Suprapubic skin (tissue), 4 donors: ENCODE measurements at places on chromosomes 13 and 19. TPM values are rescaled to one million over a fixed set of nuclear protein-coding genes. Genes with fewer than 3 reads are reported as not detected.

Gene ODAD3
- total RNA-seq = 1.0 TPM

Gene LILRA1
- total RNA-seq = not detected

Gene SPATA13
- total RNA-seq = 33.6 TPM

Gene SIGLEC12
- not detected for total RNA-seq

Gene APLP1
- 0.89 TPM for total RNA-seq

Gene NLRP9
- total RNA-seq = not detected

Gene ZNF560
- not detected for total RNA-seq

Gene CIC
- total RNA-seq = 91.6 TPM

Gene SMIM24
- not detected for total RNA-seq

Gene NANOS3
- total RNA-seq = not detected

Gene PCDH9
- total RNA-seq = 0.97 TPM

GRCh38 chr19:54297759-54298305, 15.1 kb downstream of the LILRA5 start:
- no peak overlapping the region for H3K27ac ChIP-seq
- no peak for DNase-seq
- no peaks in the 10 kb centered on the region for H3K36me3 ChIP-seq
- no peak overlapping the region for H3K4me3 ChIP-seq
- no peaks in the 10 kb centered on the region for H3K4me1 ChIP-seq

- no peaks in the 10 kb centered on the region for H3K36me3 ChIP-seq
- peaks cover 4% of the 10 kb centered on the region for H3K4me1 ChIP-seq
- H3K27ac ChIP-seq = no peak overlapping the region
- H3K27me3 ChIP-seq = no peaks in the 10 kb centered on the region
Observed at GRCh38 chr13:106650690-106651205, 82.8 kb upstream of the ARGLU1 start.

DNA sequence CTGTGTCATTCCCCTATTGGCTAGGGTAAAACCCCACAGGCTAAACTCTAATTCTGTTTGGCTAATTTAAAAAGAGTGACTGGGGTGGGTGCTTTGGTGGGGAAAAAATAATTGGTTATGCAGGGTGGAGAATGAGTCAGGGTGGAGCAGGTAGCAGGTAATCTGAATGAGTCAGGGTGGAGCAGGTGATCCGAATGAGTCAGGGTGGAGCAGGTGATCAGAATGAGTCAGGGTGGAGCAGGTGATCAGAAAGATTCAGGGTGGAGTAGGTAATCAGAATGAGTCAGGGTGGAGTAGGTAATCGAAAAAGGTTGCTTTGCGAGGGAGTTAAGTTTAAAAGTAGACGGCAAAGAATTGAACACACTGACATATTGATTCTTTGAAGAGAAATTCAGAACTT, 1218.8 kb upstream of the ATXN8OS start:
- H3K27me3 ChIP-seq = no peaks in the 10 kb centered on the region
- no peaks in the 10 kb centered on the region for H3K4me1 ChIP-seq
- no peak overlapping the region for H3K4me3 ChIP-seq
- H3K36me3 ChIP-seq = no peaks in the 10 kb centered on the region

- no peaks in the 10 kb centered on the region for H3K27me3 ChIP-seq
- H3K4me3 ChIP-seq = peak overlapping the region; percentile 77
- H3K4me1 ChIP-seq = peaks cover 57% of the 10 kb centered on the region
- H3K36me3 ChIP-seq = peaks cover 17% of the 10 kb centered on the region
Observed at GRCh38 chr19:54465426-54466109, 2.0 kb upstream of the LENG9 start.

DNA sequence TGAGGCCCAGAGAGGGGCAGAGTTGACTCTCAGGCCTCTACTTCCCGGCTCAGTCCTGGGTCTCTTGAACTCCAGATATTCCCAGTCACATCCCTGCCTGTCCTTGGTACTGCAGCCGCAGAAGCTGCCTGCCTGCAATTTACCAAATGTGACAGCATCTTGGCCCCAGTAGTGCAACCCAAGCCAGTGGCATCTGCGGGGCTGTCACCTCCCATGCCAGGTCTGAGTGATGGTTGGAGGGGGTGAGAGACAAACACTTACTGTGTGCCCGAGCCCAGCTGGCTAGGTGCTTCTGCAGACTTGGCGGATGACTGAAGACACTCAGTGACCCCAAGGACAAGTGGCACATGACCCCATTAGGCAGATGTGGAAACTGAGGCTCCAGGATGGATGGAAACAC, 18.4 kb downstream of the ZNRF4 start:
- no peaks in the 10 kb centered on the region for H3K36me3 ChIP-seq
- no peak for DNase-seq
- H3K27ac ChIP-seq = no peak overlapping the region
- peaks cover 16% of the 10 kb centered on the region for H3K27me3 ChIP-seq

DNA sequence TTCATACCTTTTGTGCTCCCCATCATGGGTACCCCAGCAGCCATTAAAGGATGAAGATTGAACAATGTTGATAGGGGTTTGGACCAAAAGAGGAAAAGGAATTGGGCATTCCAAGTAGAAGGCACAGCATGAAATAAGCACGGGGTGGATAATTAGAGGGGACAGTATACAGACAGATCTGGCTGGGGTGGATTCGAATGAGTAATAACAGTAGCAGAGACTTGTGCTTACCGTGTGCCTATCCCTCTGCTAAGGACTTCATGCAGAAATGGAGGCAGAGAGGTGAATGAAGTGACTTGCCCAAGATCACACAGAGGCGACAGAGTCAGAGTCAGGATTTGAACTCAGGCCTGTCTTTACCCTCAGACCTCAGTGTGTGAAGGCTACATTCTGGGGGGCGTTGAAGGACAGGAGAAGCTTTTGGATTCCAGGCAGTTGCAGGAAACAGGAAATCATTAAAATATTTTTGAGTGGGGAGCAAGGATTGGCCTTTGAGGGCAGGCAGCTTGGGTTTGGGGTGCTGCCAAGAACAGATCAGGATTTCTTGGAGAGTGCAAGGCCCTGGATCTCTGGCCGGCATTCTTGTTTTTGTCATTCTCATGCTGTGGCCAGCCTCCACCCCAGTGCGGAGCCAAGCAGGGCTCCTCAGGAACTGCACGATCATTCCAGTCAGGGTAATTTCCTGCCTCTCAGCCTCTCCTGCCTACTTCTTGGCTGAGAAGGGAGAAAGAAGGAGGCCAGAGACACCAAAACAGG, 18.7 kb downstream of the PAF1 start:
- H3K27ac ChIP-seq = peak overlapping the region; percentile 86
- no peak overlapping the region for H3K4me3 ChIP-seq
- peak; percentile 88 for DNase-seq

- H3K27me3 ChIP-seq = peaks cover 67% of the 10 kb centered on the region
- H3K4me1 ChIP-seq = peaks cover 13% of the 10 kb centered on the region
- H3K4me3 ChIP-seq = peak overlapping the region; percentile 34
- H3K27ac ChIP-seq = no peak overlapping the region
- H3K36me3 ChIP-seq = no peaks in the 10 kb centered on the region
Observed at GRCh38 chr19:3274942-3275582, 50.6 kb downstream of the CELF5 start.

DNA sequence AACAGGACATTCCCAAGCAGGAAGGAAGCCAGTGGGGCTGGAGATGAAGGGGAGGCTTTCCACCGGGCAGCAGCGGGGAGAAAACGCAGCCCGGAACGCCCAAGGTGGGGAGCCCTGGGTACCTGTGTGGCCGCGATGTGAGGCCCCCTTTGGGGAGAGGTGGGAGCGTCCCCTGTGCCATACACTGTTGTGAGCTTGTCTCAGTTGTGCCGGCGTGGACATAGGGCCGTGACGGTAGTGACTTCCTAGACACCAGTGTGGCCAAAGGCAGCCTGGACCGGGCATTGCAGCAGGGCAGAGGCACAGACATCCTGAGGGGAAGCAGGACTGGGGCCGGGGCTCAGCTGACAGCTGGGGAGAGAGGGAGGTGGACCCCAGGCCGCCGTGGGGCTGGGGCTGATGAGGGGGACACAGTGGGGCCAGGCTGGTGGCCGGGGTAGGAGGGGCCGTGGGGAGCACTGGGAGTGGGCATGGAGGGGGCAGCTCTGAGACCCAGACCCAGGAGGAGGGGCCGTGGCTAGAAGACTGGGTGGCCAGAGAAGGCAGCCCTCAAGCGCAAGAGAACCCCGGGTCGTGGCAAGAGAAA, 38.5 kb upstream of the TFDP1 start:
- H3K4me1 ChIP-seq = peaks cover 23% of the 10 kb centered on the region
- no peak for DNase-seq
- H3K27ac ChIP-seq = peak overlapping the region; percentile 53
- H3K27me3 ChIP-seq = no peaks in the 10 kb centered on the region

- no peaks in the 10 kb centered on the region for H3K36me3 ChIP-seq
- no peak overlapping the region for H3K4me3 ChIP-seq
- H3K4me1 ChIP-seq = no peaks in the 10 kb centered on the region
- no peaks in the 10 kb centered on the region for H3K27me3 ChIP-seq
- no peak overlapping the region for H3K27ac ChIP-seq
- no peak for DNase-seq
Observed at GRCh38 chr13:39965309-39965708, 309.8 kb downstream of the COG6 start.

GRCh38 chr19:33467851-33468250, 53.7 kb downstream of the PEPD start:
- H3K27me3 ChIP-seq = no peaks in the 10 kb centered on the region
- no peaks in the 10 kb centered on the region for H3K4me1 ChIP-seq
- DNase-seq = no peak
- H3K36me3 ChIP-seq = peaks cover 6% of the 10 kb centered on the region
- no peak overlapping the region for H3K27ac ChIP-seq
- no peak overlapping the region for H3K4me3 ChIP-seq

DNA sequence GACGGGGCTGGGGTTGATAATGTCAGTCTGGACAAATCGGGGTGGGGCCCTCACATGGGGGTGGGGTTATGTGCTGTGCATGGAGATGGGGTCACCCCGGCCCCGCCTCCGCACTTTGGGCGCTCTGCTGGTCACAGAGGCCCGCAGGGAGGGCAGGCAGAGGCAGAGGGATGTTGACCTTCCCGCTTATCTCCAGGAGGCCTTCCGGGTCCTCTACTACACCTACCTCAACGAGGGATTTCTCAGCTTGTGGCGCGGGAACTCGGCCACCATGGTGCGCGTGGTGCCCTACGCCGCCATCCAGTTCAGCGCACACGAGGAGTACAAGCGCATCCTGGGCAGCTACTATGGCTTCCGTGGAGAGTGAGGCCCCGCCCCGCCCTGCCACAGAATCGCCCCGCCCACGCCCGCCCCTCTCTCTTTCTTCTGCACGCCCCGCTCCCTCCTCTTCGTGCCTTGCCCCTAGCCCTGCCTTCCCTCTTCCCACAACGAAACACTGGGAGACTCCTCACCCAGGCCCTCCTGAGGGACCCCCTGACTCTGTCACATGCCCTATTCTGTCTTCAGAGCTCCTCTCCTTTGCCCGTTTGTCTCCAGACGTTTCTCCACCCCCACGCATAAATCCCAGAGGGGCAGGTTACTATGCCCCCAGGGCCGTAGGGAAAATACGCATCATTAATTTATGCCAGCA, 32.8 kb downstream of the TMEM161A start:
- peak overlapping the region; percentile 34 for H3K4me3 ChIP-seq
- DNase-seq = no peak
- no peaks in the 10 kb centered on the region for H3K27me3 ChIP-seq
- no peak overlapping the region for H3K27ac ChIP-seq

GRCh38 chr19:28843761-28844492, 369.0 kb downstream of the UQCRFS1 start:
- no peaks in the 10 kb centered on the region for H3K36me3 ChIP-seq
- H3K27me3 ChIP-seq = peaks cover 7% of the 10 kb centered on the region
- H3K4me1 ChIP-seq = no peaks in the 10 kb centered on the region
- DNase-seq = no peak

DNA sequence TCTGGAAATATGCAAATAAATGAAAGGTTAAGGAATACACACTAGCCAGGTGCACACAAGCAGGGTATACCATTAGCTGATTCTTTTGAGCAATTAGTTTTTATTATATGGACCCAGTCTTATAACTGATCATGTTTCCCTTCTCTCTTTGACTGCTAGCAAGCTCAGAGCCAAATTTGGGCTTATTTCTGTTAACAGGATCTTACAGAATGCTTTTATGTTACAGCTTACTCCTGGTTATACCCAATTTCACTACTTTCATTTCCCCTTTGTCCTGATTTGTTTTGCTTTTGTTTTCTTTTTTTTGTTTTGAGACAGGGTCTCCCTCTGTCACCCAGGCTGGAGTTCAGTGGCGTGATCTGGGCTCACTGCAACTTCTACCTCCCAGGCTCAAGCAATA, 12.9 kb upstream of the TPT1 start:
- H3K27me3 ChIP-seq = no peaks in the 10 kb centered on the region
- H3K36me3 ChIP-seq = peaks cover 84% of the 10 kb centered on the region
- no peak for DNase-seq
- H3K4me3 ChIP-seq = no peak overlapping the region
- no peaks in the 10 kb centered on the region for H3K4me1 ChIP-seq

- DNase-seq = no peak
- H3K36me3 ChIP-seq = no peaks in the 10 kb centered on the region
- H3K4me1 ChIP-seq = no peaks in the 10 kb centered on the region
Observed at GRCh38 chr13:109182777-109183465, 553.5 kb downstream of the MYO16 start.

GRCh38 chr13:95509521-95510310, 42.8 kb upstream of the CLDN10 start:
- no peak overlapping the region for H3K4me3 ChIP-seq
- DNase-seq = no peak
- H3K27ac ChIP-seq = no peak overlapping the region
- no peaks in the 10 kb centered on the region for H3K4me1 ChIP-seq
- H3K36me3 ChIP-seq = no peaks in the 10 kb centered on the region
- no peaks in the 10 kb centered on the region for H3K27me3 ChIP-seq

- H3K27ac ChIP-seq = no peak overlapping the region
- H3K4me3 ChIP-seq = peak overlapping the region; percentile 85
- DNase-seq = no peak
- H3K4me1 ChIP-seq = peaks cover 19% of the 10 kb centered on the region
- H3K27me3 ChIP-seq = no peaks in the 10 kb centered on the region
Observed at GRCh38 chr13:42041684-42042035, 6.8 kb upstream of the DGKH start.

DNA sequence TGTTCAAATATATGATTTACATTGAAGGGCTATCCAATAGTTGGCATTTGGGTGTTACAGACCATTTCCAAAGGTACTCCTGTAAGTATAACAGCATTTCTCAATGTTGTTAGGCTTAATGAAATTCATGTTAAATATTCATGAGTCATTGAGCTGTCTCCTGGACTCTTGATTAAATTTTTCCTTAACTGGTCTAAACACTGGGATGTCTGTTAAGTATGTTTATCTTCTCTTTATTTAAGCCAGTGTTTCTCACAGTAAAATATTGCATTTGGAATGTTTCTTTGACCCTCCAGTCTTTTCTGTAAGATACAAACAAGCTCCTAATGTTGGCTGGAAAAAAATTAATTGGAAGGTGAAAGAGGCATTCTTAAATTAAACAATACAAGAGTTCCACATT, 402.5 kb upstream of the HTR2A start:
- no peak for DNase-seq
- no peaks in the 10 kb centered on the region for H3K36me3 ChIP-seq
- H3K4me3 ChIP-seq = no peak overlapping the region
- no peaks in the 10 kb centered on the region for H3K4me1 ChIP-seq
- no peak overlapping the region for H3K27ac ChIP-seq

- H3K27ac ChIP-seq = peak overlapping the region; percentile 81
- peaks cover 86% of the 10 kb centered on the region for H3K4me1 ChIP-seq
- H3K27me3 ChIP-seq = no peaks in the 10 kb centered on the region
- no peaks in the 10 kb centered on the region for H3K36me3 ChIP-seq
- peak overlapping the region; percentile 68 for H3K4me3 ChIP-seq
- DNase-seq = no peak
Observed at GRCh38 chr19:18418483-18419194, 559 bp upstream of the SSBP4 start.
